ENCODE measurements at places on chromosomes 12 and 14.

DNA sequence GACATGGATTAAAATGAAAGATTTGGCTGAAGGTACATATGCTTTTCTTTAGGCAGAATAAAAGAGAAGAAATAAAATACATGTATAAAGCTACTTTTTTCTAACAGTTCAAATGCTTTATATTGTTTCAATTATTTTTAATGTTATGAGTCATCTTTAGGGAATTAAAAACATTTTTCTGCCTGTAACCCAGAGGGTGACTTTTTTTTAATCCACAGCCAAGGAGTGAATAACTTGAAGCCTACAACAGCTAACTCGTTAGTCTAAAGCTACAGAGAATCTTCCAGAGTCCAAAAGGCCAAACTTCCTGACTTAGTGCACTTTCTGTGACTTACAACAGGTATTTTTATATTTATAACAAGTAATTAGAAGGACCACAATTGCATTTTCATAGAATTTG, 151.6 kb downstream of the SEC23A start:
- no peak for DNase-seq

DNA sequence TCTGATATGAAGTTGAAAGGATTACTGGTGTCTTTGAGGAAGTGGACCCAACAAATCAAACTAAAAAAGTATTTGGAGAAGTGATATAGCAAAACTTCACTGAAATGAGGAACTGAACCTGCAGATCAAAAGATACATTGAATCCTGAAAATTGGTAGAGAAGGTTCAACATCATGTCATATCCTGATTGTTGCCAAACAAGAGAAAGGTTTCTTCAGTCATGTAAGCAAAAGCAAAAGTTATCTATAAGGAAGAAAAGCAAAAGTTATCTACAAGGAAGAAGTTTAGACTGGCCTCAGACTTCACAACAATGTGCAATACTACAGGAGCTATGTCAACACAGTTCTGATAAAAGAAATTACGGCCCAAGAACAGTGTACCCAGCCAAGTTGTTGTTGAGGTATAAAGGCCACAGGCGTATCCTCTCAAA, 142.7 kb downstream of the RAD51B start:
- no peak for DNase-seq

DNA sequence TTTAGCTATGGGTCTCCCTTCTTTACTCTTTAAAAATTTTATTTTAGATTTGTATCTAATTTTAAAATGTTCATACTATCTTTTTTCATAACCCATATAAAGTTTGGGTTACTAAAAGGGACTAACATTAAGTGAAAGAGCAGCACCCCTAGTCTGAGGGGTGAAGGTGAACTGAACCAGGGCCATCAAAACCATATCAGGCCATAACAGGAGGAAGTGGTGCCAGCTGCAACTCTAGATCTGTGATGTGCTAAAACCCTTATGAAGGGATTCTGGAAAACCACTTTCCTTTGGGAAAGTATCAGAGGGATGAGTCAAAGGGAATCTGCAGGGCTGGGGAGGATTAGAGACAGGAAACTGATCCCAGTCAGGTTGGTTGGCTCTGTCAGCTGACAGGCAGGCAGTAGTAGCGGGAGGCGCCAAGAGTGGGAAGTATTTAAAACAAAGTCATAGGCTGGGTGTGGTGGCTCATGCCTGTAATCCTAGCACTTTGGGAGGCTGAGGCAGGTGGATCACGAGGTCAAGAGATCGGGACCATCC, 162.5 kb downstream of the PPM1H start:
- DNase-seq = no peak

DNA sequence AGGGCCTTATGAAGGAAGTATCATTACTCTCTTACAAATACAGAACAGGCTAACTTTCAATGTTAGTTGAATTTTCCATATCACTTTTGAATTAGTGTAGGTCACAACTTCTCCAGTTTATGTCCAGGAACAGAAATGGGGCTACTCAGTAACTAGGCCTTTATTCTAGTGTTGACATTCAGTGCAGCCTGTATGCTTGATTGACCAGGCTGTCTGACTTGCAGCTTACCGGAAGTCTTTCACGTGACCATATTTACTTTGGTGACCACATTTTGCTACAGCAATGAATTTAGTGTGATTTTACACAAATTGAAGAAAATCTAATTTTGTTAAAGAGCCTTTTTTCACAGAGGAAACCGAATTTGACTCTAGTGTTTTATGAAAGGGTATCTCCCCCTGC, 12.4 kb downstream of the MTERF2 start:
- no peak for DNase-seq

GRCh38 chr14:50231475-50232275, at the start of gene SOS2:
Gene SOS2 (minus strand): TSS chr14:50231578. CDS start chr14:50231283, 295 bp downstream.
- peak; percentile 76 for DNase-seq

- DNase-seq = no peak
Observed at GRCh38 chr14:52513249-52513648, 39.1 kb downstream of the TXNDC16 start.

DNA sequence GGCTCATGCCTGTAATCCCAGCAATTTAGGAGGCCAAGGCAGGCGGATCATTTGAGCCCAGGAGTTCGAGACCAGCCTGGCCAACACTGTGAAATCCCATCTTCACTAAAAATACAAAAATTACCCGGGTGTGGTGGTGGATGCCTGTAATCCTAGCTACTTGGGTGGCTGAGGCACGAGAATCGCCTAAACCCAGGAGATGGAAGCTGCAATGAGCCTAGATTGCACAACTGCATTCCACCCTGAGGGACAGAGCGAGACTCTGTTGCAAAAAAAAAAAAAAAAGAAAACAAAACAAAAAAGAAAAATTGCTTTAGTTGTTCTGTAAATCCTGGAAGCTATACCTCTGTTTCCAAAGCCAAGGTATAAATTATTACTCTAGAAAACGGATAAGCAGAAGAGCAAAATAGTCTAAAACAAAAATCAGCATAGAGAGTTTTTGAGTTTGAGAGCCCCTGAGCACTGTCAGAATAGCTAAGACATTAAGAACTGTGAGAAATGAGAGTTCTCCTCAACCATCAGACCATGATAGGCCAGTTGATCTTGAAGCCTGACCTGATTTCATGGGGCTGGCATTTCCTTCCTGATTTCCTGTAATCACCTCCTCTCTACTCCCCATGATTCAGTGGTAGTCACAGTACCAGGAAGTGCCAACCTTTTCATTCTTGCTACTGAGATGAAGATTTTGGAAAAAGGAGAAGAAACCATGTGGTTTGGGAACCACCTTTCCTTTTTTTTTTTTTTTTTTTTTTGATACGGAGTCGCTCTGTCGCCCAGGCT, 31.7 kb downstream of the ATP2A2 start:
- DNase-seq = no peak
